ENCODE measurements at places on chromosomes 5 and 9.

DNA sequence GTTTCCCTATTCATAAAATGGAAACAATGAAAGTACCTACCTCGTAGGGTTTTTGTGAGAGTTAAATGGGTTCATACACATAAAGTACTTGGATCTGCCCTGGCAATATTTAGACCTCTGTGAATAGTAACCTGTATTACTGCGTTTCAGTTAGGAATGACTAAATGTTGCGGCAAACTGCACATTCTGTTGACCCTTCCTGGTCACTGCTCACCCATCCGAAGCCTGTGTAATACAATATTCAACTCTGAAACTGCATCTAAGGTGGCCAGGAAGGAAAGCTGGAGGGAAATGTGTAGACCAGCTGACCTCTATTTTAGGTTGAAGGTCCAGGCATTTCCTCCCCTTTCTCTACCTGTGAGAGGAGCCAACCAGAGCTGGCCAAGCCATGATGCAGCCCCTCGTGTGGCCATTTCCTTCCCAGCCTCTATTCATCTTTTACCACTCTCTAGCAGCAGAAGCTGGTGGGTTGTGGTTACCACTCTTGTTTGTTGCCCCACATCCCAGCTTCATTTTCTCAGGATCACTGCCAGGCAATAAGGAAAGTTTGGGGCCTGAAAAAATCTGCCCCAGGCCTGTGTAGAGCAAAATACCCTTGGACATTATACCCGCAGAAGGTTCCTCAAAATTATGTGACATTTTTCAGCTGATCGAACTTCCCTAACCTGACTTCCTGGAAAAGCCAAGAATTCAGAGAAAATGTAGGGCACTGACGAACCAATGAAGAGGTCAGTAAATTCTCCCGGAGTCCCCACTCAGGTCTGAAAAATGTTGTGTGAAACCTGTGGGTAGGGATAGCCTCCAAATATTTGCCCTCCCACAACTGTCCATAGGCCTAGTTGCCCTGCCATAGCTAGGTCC, 20.5 kb upstream of the PDCD1LG2 start:
- DNase-seq: no peak

GRCh38 chr5:68285851-68286611, 70.5 kb downstream of the PIK3R1 start:
- no peak for DNase-seq

DNA sequence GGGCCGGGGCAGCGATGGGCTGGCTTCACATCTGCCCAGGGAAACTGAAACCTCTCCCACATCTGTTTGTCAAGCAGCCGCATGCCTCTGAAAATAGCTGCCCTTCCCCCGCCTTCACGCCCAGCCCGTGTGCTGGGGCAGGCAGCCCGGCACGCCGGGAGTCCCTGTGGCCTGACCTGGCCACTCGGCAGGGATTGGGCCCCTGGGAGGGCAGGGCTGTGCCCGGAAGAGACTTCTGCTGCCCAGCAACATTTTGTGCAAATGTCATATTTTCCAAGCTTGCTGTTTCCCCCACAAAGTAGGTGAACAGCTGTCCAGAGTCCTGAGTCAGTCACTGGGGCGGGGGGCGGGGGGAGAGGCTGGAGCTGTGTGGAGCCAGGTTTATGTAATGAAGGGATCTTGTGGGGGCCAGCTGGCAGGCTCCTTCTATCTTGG, 8.2 kb downstream of the COL27A1 start:
- no peak for DNase-seq

DNA sequence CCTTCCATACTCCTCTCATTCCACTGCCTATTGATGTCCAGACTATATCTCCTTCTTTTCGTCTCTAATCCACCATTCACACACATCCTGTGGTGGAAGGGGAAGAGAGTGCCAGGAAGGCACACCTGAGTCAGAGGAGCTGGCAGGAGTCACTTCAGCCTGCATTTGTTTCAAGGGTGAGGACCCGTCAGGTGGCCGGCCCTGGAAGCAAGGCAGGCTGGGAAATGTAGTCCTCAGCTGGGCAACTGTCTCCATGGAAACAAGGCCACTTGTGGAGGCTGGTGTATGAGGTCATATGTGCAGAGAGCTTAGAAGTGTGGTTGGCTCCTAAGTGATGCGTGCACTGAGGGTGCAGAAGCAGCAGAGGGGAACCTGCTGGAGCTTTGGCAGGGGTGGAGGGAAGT, 278.4 kb downstream of the NSG2 start:
- DNase-seq: peak; percentile 63

GRCh38 chr5:126536874-126537273, 58.1 kb downstream of the ALDH7A1 start:
- no peak for DNase-seq

DNA sequence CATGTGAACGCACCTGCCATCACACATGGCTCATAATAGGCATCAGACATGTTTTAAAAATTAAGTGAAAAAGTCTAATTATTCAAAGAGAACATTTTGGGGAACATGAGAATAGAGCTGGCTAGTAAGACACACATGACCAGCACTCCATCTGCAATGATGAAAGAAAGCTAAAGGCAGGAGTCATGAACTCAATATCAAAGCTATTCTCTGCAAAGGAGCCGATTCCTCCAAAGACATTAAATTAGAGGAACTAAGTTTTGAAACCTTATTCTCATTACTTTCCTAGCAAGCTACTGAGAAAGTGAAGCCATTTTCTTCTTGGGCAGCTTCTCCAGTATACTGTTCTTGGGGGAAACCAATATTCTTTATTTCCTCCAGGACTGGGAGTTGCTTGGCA, 172.0 kb downstream of the CRB2 start:
- DNase-seq: no peak

GRCh38 chr9:86580688-86581087, 226.5 kb upstream of the TUT7 start:
- DNase-seq: no peak

DNA sequence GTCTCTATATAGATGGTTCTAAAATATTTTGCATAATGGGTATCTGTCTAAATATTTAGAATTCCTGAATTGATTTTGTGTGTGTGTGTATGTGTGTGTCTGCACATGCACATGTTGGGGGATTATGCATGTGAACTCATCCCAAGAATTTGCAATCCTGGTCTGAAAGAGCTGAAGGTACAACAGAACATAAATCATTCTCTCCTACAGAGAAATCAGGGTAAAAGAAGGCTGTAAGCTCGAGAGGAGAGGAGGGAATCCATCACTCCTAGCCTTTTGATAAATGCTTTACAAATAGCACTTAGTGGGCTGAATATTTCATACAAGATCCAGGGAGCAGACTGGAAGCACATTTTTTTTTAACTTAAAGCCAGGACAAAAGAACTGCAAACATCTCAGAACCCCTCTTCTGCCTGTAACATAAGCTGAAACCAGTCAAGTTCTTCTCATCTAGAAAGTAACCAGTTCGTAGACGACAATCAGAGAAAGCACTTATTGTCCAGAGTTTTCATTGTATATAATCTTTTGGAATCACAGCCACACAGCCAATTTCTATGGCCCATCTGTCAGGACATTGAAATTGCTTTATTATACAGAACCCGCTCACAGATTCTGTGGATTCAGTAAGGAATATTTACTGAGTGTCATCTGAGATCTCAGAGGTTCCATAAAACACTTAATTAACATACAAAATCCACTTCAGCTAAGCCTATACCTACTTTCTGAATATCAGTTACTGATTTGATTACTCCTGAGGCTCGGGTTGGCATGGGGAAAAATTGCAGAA, 541.4 kb upstream of the ZNF462 start:
- no peak for DNase-seq

GRCh38 chr5:157599565-157599964, 24.0 kb upstream of the ADAM19 start:
- DNase-seq: no peak

GRCh38 chr9:104232781-104233341, 138.8 kb downstream of the SMC2 start:
- DNase-seq: no peak

DNA sequence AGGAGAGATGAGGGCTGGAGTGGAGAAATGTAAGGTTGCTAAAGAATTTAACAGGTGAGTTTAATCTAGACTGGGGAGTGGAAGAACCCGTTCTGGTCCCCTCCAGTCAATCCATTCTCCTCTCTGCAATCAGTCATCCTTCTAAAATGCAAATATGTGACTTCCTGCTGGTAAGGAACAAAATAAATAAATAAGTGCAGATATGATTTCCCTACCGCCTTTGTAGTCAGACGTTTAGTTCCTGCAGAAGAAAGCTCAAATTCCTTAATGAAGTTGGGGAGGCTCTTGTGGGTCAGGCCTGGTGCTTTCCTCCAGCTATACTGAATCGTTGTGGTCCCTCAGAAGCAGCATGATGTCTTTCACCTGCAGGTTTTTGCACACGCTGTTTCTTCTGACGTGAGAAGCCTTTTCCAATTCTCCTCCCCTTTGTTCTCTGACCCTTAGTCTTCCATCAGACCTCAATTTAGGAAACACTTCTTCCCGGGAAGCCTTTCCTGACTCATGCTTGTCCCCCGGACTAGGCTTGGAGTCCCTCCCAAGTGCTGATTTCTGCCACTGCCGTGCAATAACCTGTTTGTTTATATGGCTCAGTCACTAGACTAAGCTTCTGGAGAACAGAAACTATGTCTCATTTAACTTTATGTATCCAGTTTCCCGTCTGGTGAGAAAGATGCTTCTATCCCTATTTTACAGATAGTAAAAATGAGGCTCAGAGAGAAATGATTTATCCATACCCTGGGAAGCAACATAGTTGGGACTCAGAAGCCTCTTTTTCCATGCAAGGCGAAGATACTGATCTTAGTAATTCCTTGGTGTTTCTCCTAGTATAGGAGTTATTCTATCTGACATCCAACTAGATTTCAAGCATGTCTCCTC, 1.3 kb downstream of the ATP6V1G1 start:
- DNase-seq: no peak

- no peak for DNase-seq
Measured at GRCh38 chr9:75834878-75835277, 55.6 kb upstream of the PCSK5 start.

- DNase-seq: no peak
Measured at GRCh38 chr9:112009656-112010055, 113.0 kb downstream of the UGCG start.

- DNase-seq: no peak
Measured at GRCh38 chr9:105331160-105331559, 86.7 kb downstream of the SLC44A1 start.

DNA sequence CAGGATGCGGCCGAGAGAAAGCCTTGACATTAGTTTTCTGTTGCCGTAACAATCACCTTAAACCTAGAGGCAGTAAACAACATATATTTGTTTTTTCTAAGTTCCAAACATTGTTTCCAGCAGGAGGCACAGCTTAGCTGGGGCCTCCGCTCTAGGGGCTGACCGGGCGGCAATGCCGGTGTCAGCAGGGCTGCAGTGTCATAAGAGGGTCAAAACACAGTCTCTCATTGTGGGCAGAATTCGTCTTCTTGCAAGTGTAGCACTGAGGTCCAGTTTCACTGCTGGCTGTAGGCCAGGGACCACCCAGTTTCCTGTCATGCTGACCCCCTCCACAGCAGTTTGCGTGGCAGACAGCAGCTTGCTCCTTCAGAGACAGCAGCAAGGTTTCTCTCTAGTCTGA, 186.2 kb downstream of the PJA2 start:
- DNase-seq: no peak

GRCh38 chr5:58759745-58760144, 176.9 kb downstream of the RAB3C start:
- DNase-seq: no peak

GRCh38 chr5:6394429-6395101, 16.2 kb upstream of the MED10 start:
- no peak for DNase-seq

- no peak for DNase-seq
Measured at GRCh38 chr5:170591054-170591453, 87.2 kb downstream of the KCNIP1 start.

DNA sequence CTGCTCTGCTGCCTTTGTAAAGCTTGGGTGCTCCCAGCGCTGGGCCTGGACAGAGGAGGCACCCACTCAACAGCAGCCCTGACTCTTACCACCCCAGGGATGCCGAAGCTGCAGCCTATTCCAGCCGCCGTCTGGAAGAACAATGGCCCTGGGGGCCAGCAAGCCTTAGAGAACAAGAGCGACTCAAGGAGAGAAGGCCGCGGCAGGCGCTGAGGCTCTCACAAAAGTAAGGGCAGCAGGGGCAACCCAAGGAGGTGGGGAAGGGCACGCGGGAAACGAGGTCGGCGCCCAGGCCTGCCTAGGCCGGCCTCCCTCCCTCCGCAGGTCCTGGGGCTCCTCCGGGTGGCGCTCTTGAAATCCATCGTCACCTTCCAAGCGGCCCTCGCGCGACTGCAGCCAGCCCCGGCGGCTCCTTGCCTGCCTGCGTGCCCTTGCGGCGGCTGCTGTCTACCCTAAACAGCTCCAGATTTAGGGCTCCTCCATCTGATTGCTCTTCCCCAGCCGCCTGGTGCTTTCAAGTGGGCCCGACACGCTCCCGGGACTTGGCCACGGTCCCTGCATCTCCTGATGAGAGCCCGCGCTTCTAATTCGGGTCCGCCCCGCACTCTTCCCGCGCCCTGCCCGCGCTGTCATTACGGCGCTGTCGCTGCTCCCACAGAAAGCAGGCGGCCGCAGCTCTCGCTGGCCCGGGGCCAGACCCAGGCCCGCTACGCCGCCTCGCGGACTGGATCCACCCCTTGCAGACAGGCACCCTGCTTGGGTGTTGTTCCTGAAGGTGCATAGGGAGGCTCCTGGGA, 213.3 kb downstream of the SEMA6A start:
- no peak for DNase-seq

DNA sequence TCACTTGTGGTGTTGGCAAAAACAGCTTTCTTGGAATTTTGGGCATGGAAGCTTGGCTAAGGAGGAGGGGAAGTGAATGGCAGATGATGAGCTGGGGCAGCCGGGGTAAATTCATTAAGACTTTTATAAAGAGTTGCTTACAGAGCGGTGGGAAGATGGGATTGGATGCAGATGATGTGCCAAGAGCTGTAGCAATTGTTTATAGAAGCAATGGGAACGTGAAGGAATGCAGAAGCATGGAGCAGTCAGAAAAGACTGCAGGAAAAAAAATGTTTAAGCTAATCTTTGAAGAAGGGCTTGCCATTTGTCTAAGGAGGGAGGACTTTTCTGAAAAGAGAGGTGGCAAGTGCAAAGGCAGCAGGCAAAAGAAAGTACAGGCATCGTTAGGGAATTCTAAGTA, 86.6 kb upstream of the SHISAL2B start:
- DNase-seq: no peak

DNA sequence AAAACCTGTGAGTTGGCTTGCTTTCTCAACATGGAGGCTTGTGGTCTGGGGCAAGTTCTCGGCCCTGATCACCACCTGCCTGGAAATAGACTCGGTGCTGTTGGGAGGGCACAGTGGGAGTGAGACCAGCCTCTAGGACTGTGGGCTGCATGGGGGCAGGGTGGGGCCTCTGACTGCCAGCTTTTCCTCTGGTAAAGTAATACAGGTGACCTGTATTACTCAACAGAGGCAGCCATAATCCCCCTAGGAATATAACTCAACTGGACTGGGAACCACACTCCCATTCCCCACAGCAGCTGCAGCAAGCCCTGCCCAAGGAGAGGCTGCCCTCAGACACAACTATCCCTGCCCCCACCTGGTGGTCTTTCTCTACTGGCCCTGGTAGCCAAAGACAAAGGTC, 72.8 kb downstream of the C9orf153 start:
- no peak for DNase-seq

Data from NCI-H187 treated with DMSO at 0.1 percent for 48 hours (cell line).